ENCODE measurements at places on chromosomes 13 and 19. TPM values are rescaled to one million over a fixed set of nuclear protein-coding genes. Genes with fewer than 3 reads are reported as not detected.
A peak's percentile ranks its signal among the peaks of the same experiment; 100 is the strongest.

DNA sequence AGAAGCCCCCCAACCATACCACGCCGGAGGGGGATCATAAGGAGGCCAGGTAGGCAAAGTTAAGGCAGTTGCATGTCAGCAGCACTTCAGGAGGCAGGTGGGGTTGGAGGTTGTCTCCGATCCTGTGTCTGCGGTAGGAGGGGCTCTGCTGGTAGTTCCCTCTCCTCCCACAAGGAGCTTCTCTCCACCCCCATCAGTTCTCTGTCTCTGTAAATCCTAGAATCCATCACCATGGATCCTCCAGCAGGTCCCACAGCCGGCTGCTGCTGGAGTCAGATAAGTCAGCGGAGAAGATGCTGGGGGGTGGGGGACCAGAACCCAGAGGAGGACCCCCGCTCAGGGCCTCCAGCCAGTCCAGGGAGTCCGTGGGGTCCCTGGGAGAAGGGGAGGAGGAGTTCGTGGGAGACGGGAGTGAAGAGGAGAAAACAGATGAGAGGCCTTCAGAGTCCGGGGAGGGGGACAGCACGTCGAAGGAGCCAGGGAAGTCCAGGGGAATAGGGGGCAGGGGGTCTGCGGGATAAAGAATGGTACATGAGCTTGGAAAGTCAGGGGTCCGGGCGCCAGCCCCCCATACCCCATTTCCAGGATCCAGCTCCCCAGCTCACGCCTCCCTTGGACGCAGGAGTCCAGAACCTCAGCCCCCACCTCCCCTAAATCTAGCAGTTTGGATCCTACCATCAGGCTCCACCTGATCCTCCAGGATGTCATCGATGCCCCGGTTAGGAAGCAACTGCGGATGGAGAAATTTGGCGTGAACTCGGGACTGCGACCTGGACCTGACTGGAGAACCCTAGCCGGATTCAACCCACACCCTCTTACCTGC lies 6.3 kb downstream of the MAMSTR start:
- ATAC-seq = no peak

DNA sequence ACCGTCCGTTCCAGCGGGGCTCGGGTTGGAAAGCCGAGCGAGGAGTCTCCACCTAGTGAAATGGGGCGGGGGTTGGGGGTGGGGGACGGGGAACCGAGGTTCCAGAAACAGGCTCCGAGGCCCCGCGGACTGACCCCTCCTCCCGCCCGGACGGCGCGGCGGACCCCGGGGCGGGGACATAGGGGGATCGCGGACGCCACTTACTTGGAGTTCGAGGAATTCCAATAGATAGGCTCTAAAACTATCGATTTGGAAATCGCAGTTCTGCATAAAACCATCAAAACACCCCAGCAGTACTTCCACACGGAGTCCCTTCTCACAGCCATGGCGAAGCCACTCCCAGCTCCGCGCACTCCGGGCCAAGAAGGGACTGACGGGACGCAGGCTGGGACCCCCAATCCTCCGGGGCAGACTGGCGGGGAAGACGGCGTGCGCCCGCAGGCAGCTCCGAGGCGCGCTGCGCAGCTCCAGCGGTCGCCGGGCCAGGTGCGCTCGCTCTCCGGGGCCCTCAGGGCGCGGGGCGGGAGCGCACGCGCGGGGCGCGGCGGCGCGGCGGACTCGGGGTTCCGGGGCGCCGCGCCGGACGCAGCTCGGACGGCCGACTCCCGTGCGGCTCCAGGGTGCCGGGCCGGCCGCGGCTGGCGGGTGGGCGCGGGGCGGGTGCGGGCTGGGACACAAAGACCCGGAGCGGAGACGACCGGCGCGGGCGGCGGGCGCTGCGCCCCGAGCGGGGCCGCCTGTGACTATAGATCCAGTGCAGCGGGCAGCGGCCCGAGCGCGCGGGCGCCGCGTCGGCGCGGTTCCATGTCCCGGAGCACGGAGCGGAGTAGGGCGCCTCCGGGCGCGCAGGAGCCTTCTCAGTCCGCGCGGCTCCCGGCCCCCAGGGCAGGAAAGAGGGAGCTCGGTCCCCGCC lies 567 bp downstream of the EFNB2 start:
- peak; percentile 26 for ATAC-seq

GRCh38 chr19:18991468-18991867 lies 41.8 kb downstream of the SUGP2 start:
- no peak for ATAC-seq

DNA sequence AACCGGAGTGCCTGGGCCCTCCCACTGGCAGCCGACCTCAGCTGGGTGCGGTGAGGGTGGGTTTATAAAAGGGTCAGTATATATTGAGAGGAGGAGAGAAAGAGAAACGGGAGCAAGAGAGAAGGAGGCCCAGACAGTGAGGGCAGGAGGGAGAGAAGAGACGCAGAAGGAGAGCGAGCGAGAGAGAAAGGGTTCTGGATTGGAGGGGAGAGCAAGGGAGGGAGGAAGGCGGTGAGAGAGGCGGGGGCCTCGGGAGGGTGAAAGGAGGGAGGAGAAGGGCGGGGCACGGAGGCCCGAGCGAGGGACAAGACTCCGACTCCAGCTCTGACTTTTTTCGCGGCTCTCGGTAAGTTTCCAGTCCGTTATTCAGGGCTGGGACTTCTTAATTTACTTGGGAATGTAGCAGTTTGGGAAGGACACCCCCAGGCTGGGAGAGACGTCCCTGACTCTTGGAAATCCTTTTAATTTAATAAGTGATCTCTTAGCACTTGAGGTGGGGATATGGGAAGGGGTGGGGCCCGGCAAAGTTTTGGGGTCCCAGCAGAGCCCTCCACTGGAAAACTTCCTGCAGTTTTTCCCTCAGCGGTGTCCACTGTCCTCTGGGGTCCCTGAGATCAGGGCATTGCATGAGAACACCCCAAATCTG lies at the start of gene EMP3:
TSS of gene EMP3 (plus strand) at position 288 of the 646 bp plus-strand sequence. CDS start 1,293 bp downstream, outside the sequence.
- peak; percentile 49 for ATAC-seq

SULT2B1 gene
- not detected for total RNA-seq

CPB2 gene
- total RNA-seq = not detected

DNA sequence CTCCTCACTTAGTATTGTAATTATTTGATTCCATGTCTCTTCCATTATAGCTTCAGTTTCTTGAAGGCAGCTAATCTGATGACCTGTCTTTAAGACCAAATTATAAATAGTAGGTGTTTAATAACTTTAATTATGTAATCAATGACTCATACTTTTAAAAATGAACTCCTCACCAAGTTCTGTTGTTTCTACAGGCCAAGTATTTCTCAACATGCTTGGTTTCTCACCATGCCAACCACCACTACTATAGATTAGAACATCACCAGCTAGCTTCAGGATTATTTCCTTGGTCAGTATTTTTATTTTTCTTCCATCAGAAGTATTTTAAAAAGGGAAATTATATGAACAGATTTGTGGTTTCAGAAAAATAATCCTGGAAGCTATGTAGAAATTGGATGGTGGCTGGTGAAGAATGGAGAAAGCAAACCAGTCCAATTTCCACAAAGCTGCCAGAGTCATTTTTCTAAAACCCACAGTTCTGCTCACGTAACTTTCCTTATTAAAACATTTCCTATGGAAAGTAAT lies 237.7 kb upstream of the DACH1 start:
- ATAC-seq = no peak

DNA sequence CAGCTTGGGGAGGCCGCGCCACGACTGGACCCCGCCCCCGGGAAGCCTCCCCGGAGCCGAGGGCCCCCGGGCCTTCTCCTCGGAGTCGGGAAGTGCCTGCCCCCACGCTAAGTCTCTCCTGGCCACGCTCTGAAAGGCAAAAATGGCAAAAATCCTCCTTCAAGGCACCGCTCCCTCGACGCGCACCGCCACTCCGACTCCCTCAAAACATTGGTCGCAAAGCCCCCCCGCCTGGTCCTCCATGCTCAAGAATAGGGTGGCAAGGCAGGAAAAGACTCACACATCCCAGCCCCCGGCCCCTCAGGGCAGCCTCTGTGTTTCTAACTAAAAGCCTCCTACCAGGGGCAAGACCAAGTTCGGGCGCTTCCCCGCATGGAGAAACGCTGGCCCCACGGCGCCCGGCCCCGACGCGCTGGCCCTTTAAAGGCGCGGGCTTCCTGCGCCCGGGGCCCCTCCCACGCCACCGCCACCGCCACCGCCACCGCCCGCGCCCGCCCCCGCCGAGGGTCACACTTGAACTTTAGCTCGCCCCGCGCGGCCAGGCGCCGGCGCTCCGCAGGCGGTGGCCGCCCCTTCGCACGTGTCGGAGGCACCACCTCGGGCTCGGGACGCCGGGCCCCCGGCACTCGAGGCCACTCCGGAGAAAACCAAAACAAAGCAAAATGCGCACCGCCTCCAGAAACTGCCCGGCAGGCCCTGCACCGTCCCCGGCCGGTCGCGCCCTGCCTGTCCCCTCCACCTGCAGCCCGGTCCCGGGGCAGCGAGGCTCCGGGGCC lies 1.9 kb downstream of the FOXO1 start:
- ATAC-seq = peak; percentile 6

ZNF579 gene
- 4.7 TPM for total RNA-seq

DNA sequence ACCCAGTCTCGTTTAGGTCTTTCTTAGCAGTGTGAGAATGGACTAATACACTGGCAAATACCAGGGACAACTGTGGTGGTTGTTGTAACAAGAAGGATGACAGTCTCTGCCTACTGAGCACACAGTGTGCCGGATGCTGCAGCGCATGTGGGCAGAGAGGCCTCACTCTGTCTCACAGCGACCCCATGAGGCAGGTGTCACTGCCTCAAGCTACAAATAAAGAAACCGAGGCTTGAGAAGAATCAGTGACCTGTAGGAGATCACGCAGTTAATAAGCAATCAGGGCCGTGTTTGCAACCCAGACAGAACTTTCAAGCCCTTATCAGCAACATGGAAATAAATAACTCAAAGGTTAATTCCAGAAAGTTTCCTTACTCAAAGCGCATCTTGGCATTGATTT lies 40.5 kb upstream of the GAS6 start:
- ATAC-seq = peak; percentile 74

VAV1 gene
- 114 TPM for total RNA-seq

- ATAC-seq = no peak
These were observed 407.8 kb downstream of the COG6 start for GRCh38 chr13:40063278-40063698.

MBD3L4 gene
- not detected for total RNA-seq

NDUFA7 gene
- 51.3 TPM for total RNA-seq

Data from activated T-helper 17 cell treated with anti-CD3 and anti-CD28 coated beads, Interleukin-2, amount 50 U/mL, for 72 hours (primary cell).